Hepatocyte (in vitro differentiated cells): ENCODE measurements at places on chromosomes 7 and 10.
A peak's percentile ranks its signal among the peaks of the same experiment; 100 is the strongest.

DNA sequence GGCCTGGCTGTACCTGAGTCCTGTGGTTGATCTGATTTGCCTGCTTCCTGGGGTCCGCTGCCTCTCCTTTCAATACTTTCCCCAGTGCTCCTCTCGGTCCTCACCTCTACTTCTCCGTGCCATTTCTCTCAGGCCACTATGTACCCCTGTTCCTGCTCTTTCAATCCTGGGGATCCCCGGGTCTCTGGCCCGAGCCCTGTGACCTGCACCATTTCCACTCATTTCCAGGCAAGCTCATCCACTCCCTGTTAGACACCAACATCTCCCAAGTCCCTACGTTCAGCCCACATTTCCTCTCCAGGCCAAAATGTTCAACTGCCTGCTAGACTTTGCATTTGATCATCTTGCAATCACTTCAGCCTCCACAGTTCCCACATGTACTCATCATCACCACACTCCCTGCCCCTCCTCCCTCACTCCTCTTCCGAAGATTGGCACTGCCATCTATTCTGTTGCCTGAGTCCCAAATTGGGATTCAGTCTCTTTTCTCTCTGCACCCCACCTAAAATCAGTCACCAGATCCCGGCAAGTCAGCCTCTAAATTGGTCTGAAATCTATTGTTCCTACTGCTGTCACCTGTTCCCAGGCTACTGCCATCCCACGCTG is 34.4 kb upstream of the ZMIZ1 start:
- no peaks in the 10 kb centered on the region for H3K36me3 ChIP-seq
- DNase-seq = no peak
- H3K27me3 ChIP-seq = no peaks in the 10 kb centered on the region
- peaks cover 5% of the 10 kb centered on the region for H3K4me1 ChIP-seq

DNA sequence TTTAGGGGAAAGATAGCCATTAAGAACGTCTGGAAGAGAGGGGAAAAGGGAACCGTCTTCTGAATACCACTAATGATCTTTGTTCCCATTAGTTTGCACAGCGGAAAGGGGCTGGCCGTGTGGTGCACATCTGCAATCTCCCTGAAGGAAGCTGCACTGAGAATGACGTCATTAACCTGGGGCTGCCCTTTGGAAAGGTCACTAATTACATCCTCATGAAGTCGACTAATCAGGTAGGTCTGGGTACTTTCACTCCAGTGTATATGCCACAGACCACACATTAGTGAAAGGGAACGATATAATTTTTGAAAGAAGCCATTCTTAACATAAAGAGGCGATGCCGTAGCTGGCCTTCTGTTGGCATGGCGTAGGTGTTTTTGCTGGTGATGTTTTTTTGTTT is 74.3 kb upstream of the PDCD4 start:
- no peaks in the 10 kb centered on the region for H3K36me3 ChIP-seq
- H3K4me1 ChIP-seq = peaks cover 31% of the 10 kb centered on the region
- no peak overlapping the region for H3K27ac ChIP-seq
- no peak for DNase-seq

DNA sequence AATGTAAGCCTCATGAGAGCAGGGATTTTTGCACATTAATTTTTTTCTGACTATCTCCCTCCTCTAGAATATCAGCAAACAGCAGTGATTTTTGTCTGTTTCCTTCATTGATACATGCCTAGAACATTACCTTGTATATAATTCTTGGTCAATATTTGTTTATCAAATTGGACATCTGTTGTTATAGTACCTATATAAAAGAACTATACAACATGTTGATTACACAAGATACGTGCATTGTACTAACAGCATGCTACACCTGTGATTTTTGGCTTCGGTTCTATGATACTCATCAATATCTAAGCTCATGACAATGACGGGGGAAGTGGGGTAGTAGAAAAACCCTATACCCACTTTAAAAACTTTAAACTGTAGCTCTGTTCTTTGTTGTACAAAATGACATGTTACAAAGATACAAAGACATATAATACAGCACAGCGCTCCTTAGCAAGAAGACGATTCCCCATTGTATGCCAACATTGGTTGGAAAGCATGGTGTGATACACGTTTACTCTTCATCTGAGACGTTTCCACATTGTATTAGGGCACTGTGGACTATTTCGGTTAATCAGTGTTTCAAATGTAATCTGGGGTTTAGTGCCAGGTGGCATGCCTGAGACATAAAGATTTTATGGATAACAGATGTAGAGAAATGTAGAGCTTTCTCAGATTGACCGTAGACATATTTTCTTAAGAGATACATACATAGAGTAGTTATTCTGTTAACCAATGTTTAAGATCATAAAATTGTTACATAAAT is 70.5 kb upstream of the FOXP2 start:
- no peaks in the 10 kb centered on the region for H3K4me1 ChIP-seq
- no peaks in the 10 kb centered on the region for H3K36me3 ChIP-seq
- H3K27ac ChIP-seq = no peak overlapping the region
- H3K27me3 ChIP-seq = no peaks in the 10 kb centered on the region
- H3K4me3 ChIP-seq = no peak overlapping the region

GRCh38 chr7:87543623-87544022 is 57.1 kb downstream of the ABCB1 start:
- no peaks in the 10 kb centered on the region for H3K36me3 ChIP-seq
- H3K27ac ChIP-seq = no peak overlapping the region
- no peak overlapping the region for H3K4me3 ChIP-seq
- H3K27me3 ChIP-seq = no peaks in the 10 kb centered on the region
- no peaks in the 10 kb centered on the region for H3K4me1 ChIP-seq
- no peak for DNase-seq

- H3K4me3 ChIP-seq = no peak overlapping the region
- peaks cover 25% of the 10 kb centered on the region for H3K4me1 ChIP-seq
- H3K27ac ChIP-seq = peak overlapping the region; percentile 89
- no peaks in the 10 kb centered on the region for H3K27me3 ChIP-seq
- no peak for DNase-seq
These were observed 203.4 kb upstream of the FRMD4A start for GRCh38 chr10:14534152-14534551.

GRCh38 chr10:72242675-72243074 is 26.6 kb upstream of the ASCC1 start:
- peak overlapping the region; percentile 86 for H3K27ac ChIP-seq
- no peak overlapping the region for H3K4me3 ChIP-seq
- no peaks in the 10 kb centered on the region for H3K36me3 ChIP-seq
- no peaks in the 10 kb centered on the region for H3K27me3 ChIP-seq
- peak; percentile 49 for DNase-seq

GRCh38 chr10:62133618-62134017 is 135.0 kb downstream of the RTKN2 start:
- no peaks in the 10 kb centered on the region for H3K36me3 ChIP-seq
- H3K4me1 ChIP-seq = no peaks in the 10 kb centered on the region
- DNase-seq = no peak
- no peak overlapping the region for H3K4me3 ChIP-seq

- no peak for DNase-seq
- no peak overlapping the region for H3K4me3 ChIP-seq
- H3K27ac ChIP-seq = no peak overlapping the region
- H3K4me1 ChIP-seq = no peaks in the 10 kb centered on the region
- no peaks in the 10 kb centered on the region for H3K36me3 ChIP-seq
- no peaks in the 10 kb centered on the region for H3K27me3 ChIP-seq
These were observed 345.7 kb downstream of the THSD7A start for GRCh38 chr7:11486271-11486670.

DNA sequence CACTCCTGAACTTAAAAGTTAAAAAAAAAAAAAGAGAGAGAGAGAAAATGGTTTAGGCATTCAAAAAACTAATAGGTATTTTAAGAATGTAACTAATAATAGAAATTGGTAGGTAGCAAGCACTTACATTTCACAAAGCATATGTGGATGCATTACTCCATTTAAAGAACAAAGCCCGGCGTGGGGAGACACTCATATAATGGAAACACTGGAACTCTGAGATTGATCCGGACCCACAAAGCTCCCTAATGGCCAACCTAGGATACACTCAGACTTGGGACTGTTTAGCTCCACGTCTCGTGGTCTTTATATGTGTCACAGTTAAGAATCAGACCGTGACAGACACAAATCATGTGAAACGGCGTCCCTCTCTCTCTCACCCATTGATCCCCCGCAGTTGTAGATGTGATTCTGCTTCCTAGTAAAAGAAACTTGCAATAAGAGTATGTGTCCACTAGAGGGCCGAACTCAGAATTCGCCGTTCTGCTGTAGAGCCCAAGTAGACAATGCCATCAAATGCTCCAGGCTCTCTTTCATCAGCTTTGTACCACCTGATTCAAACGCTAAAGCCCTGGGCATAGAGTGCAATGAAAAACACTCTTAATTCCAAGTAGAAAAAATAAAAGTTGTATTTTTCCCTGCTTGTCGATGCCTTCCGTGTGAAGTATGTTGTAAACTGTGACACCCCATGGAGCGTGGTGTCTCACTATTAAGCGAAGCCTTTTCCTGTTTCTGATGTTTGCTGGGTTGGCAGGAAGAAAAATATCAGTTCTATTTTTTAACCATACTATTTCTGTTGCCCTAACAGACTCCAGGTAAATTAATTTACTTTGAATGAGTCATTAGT is 429.0 kb upstream of the MTPN start:
- no peak overlapping the region for H3K27ac ChIP-seq
- no peaks in the 10 kb centered on the region for H3K27me3 ChIP-seq
- peak; percentile 78 for DNase-seq
- no peaks in the 10 kb centered on the region for H3K4me1 ChIP-seq

DNA sequence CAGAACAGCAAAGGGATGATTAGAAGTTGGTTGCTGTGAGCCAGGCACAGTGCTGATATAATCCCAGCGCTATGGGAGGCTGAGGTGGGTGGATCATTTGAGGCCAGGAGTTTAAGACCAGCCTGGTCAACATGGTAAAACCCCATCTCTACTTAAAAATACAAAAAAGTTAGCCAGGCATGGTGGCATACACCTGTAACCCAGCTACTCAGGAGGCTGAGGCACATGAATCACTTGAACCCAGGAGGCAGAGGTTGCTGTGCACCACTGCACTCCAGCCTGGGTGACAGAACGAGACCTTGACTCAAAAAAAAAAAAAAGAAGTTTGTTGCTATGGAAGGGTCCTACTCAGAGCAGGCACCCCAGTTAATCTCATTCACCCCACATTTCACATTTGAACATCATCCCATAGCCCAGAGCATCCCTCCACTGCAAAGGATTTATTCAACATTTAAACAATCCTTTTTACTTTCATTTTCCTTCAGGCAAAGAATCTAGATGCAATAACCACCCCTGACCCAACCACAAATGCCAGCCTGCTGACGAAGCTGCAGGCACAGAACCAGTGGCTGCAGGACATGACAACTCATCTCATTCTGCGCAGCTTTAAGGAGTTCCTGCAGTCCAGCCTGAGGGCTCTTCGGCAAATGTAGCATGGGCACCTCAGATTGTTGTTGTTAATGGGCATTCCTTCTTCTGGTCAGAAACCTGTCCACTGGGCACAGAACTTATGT is 4.1 kb downstream of the IL6 start:
- DNase-seq = no peak
- H3K4me3 ChIP-seq = no peak overlapping the region
- H3K36me3 ChIP-seq = no peaks in the 10 kb centered on the region
- H3K27ac ChIP-seq = no peak overlapping the region

DNA sequence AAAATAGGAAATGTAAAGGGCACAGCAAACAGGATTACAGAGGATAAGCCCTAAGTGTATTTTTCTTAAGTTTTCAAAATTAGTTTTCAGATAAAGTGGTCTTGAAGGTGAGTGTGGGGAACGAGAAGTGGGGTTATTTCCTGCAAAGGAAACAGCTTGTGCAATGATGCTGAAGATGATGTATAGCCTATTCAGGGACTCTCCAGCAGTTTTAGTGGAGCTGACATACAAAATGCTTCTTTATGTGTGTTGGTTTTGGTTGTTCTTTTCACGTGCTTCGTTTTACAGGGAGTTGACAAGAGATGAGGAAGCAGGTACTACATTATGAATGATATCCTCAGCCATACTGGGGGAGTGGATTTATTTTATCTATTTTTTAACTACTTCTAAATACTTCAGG is 20.5 kb downstream of the CASD1 start:
- H3K27me3 ChIP-seq = no peaks in the 10 kb centered on the region
- H3K4me3 ChIP-seq = no peak overlapping the region
- H3K36me3 ChIP-seq = no peaks in the 10 kb centered on the region
- no peak for DNase-seq

- no peaks in the 10 kb centered on the region for H3K4me1 ChIP-seq
- no peaks in the 10 kb centered on the region for H3K36me3 ChIP-seq
- no peak overlapping the region for H3K4me3 ChIP-seq
- no peak overlapping the region for H3K27ac ChIP-seq
These were observed 1002.3 kb upstream of the KCND2 start for GRCh38 chr7:119270644-119271043.

GRCh38 chr10:111973826-111974225 is 209.7 kb downstream of the GPAM start:
- no peak for DNase-seq
- no peak overlapping the region for H3K4me3 ChIP-seq
- no peaks in the 10 kb centered on the region for H3K36me3 ChIP-seq

DNA sequence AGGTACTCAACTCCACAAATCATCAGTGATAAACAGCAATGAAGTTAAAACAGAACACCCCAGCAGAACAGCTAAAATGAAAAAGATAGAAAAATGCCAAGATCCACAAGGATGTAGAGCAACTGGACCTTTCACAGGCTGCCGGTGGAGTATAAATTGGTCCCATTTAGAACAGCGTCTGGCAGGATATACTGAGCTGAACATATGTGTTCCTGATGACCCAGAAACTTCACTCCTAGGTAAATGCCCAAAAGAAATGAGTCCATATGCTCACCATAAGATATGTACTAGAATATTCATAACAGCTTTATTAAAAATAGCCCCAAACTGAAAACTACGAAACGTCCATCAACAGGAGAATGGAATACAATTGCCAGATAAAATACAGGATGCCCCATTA is 102.4 kb downstream of the OAT start:
- no peak overlapping the region for H3K4me3 ChIP-seq
- H3K36me3 ChIP-seq = no peaks in the 10 kb centered on the region
- DNase-seq = no peak
- H3K27ac ChIP-seq = no peak overlapping the region
- H3K27me3 ChIP-seq = no peaks in the 10 kb centered on the region
- H3K4me1 ChIP-seq = no peaks in the 10 kb centered on the region
